ENCODE measurements at places on chromosomes 1 and 21. TPM values are rescaled to one million over a fixed set of nuclear protein-coding genes. Genes with fewer than 3 reads are reported as not detected.
A peak's percentile ranks its signal among the peaks of the same experiment; 100 is the strongest.

GRCh38 chr1:12458571-12458970, 159.4 kb downstream of the DHRS3 start:
- no peaks in the 10 kb centered on the region for H3K27me3 ChIP-seq
- H3K36me3 ChIP-seq: peaks cover 72% of the 10 kb centered on the region
- no peak overlapping the region for H3K4me3 ChIP-seq
- no peaks in the 10 kb centered on the region for H3K4me1 ChIP-seq
- DNase-seq: no peak

Gene CACNA1S
- not detected for polyA plus RNA-seq

DNA sequence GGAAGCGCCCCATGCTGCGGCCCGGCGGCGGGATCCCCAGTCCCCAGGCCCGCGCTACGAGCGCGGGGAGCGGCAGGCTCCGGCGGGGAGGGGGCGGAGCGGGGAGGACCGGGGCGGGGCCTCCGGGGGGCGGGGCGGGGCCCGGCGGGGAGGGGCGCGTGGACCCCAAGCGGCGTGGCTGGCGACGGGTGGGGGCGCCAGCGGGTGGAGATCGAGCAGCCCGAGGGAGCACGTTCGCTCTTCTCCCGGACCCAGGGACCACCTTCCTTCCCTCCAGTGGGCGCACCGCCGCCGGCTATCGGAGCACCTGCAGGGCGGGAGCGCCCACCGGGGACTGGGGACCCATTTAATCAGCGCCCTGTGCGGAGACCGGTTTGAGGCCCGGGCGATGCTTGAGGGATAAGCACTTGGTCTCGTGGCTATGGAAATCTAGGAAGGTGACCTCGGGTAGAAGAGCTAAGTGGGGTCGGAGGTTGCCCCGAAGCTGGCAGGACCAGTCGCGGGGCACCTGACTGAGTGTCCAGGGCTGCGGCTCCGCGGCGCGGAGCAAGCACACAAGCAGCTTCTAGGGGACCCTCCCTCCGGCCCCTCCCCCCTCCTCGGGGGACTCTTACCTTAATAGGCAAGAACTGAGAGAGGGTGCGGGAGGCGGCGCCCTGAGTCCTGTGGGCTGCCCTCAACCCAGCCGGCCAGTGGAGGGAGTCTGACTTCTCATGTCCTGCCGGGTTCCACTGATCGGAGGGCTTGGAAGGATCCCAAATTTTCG, at the start of gene TSPAN2:
TSPAN2 (minus strand) TSS at position 84 of the 766 bp plus-strand sequence; CDS start at position 13, 71 bp downstream.
- H3K4me3 ChIP-seq: peak within 1 kb of the TSS; percentile 72
- DNase-seq: peak; percentile 64
- H3K4me1 ChIP-seq: peaks cover 16% of the 10 kb centered on the region
- peak within 1 kb of the TSS; percentile 26 for H3K27ac ChIP-seq

Gene PLA2G2C
- polyA plus RNA-seq: 0.03 TPM

GRCh38 chr1:150976401-150976821, 1.8 kb upstream of the CERS2 start:
- no peak for DNase-seq
- no peak overlapping the region for H3K4me3 ChIP-seq
- peaks cover 60% of the 10 kb centered on the region for H3K4me1 ChIP-seq
- H3K27me3 ChIP-seq: no peaks in the 10 kb centered on the region
- no peak overlapping the region for H3K27ac ChIP-seq

- H3K27ac ChIP-seq: no peak overlapping the region
- H3K4me3 ChIP-seq: no peak overlapping the region
- H3K4me1 ChIP-seq: peaks cover 3% of the 10 kb centered on the region
Observed at GRCh38 chr1:44256762-44257554, 43.7 kb downstream of the DMAP1 start.

Gene PDC
- not detected for polyA plus RNA-seq

DNA sequence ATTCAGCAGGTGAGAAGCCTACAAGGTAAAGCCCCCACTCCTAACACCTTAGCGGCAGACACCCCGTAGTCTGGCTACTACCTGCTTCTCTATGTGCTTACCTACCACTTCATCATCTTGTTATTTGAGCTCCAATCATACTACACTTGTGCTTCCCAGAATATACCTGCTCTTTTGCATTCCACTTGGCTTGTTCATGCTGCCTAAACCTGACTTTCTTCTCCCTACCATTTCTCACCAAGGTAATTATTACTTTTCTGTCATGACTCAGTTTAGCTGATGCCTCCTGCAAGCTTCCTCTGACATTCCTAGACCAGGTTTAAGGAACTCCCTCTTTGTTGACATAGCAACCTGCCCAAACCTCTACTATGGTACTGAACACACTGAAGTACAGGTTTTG, 495.6 kb upstream of the C1orf87 start:
- no peak overlapping the region for H3K27ac ChIP-seq
- no peak overlapping the region for H3K4me3 ChIP-seq
- H3K36me3 ChIP-seq: no peaks in the 10 kb centered on the region
- no peaks in the 10 kb centered on the region for H3K27me3 ChIP-seq
- no peak for DNase-seq

- no peaks in the 10 kb centered on the region for H3K27me3 ChIP-seq
- no peaks in the 10 kb centered on the region for H3K4me1 ChIP-seq
- no peak overlapping the region for H3K4me3 ChIP-seq
- no peak overlapping the region for H3K27ac ChIP-seq
Observed at GRCh38 chr21:34599534-34600101, 15.3 kb downstream of the RCAN1 start.

DNA sequence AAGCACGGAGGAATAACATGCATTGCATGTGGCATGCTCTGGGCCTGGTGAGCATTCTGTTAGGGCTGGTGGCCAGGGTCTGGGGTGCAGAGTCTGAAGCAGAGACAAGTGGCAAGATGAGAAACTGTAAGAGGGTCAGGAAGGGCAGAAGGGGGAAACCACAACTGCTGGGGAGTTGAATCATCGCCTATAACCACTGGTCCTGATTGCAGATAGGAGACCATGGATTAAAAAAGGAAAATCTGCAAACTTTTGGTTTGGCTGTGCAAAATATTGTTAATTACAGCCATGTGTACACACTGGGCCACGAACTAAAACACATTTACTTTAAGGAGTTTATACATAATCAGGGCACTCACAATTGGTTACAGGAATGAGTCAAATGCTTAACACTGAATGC, 76.6 kb downstream of the TGFBR3 start:
- no peaks in the 10 kb centered on the region for H3K36me3 ChIP-seq
- H3K4me3 ChIP-seq: no peak overlapping the region
- no peak overlapping the region for H3K27ac ChIP-seq
- no peak for DNase-seq

GRCh38 chr21:36524477-36524876, 44.6 kb upstream of the CLDN14 start:
- DNase-seq: no peak
- H3K27ac ChIP-seq: no peak overlapping the region
- no peak overlapping the region for H3K4me3 ChIP-seq
- peaks cover 5% of the 10 kb centered on the region for H3K27me3 ChIP-seq
- no peaks in the 10 kb centered on the region for H3K4me1 ChIP-seq

Gene UBE2U
- polyA plus RNA-seq: not detected

DNA sequence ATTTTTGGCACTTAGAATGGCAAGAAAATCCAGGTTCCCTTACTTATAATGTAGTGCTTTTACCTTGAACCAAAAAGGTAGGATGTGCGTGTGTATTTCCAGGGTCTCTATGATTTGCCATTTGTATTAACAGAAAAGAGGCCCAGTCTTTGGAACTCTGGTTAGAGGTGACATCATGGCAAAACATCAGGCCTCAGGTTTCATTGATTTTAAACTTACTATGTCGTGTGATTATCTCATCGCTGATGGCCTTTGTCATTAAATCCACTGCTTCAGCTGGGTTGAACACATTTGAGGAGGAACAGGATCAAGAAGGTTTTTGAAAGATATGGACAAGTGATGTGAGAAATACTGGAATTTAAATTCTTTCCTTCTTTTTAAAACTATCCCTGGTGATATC, 95.2 kb downstream of the PBX1 start:
- no peaks in the 10 kb centered on the region for H3K4me1 ChIP-seq
- no peaks in the 10 kb centered on the region for H3K27me3 ChIP-seq
- no peak overlapping the region for H3K4me3 ChIP-seq
- no peak overlapping the region for H3K27ac ChIP-seq
- H3K36me3 ChIP-seq: no peaks in the 10 kb centered on the region

- peaks cover 7% of the 10 kb centered on the region for H3K36me3 ChIP-seq
- H3K4me1 ChIP-seq: peaks cover 80% of the 10 kb centered on the region
- DNase-seq: peak; percentile 79
- no peaks in the 10 kb centered on the region for H3K27me3 ChIP-seq
- peak overlapping the region; percentile 96 for H3K4me3 ChIP-seq
Observed at GRCh38 chr1:9654051-9654833, 2.7 kb downstream of the PIK3CD start.

DNA sequence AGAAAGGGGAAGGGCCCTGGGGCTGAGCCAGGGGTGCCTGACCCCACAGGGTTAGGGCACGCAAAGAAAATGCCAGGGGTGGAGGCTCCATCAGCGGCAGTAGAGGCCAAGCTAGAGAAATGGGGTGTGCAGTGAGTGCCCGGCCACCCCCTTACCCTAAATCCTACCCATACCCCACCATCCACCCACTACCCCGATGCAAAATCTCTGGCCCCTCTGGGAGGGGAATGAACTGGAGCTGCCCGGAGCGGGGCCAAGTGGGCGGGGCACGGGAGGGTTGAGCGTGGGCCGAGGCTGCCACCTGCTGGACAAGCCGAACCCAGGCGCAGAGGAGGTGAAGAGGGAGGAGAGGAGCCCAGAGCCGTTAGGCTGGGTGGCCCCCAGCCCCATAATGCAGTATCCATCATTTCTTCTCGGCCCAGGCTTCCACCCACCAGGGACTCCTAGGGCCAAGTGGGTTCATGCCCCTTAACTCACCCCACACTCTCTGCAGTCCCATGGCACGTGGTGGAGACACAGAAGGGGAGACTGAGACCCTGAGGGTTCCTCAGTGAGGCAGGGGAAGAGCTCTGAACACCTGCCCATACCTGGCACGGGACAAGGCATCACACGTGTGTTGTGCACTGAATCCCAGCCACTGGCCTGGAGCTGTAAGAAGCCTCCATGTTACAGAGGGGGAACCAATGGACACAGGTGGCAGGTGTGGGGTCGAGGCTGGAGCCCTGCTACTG, 1.4 kb upstream of the C1QC start:
- peak; percentile 73 for DNase-seq
- peaks cover 4% of the 10 kb centered on the region for H3K4me1 ChIP-seq
- H3K4me3 ChIP-seq: no peak overlapping the region
- no peaks in the 10 kb centered on the region for H3K36me3 ChIP-seq
- H3K27me3 ChIP-seq: no peaks in the 10 kb centered on the region

- no peak overlapping the region for H3K4me3 ChIP-seq
- H3K27me3 ChIP-seq: no peaks in the 10 kb centered on the region
- no peaks in the 10 kb centered on the region for H3K4me1 ChIP-seq
Observed at GRCh38 chr1:104125266-104125665, 375.6 kb downstream of the AMY1C start.

DNA sequence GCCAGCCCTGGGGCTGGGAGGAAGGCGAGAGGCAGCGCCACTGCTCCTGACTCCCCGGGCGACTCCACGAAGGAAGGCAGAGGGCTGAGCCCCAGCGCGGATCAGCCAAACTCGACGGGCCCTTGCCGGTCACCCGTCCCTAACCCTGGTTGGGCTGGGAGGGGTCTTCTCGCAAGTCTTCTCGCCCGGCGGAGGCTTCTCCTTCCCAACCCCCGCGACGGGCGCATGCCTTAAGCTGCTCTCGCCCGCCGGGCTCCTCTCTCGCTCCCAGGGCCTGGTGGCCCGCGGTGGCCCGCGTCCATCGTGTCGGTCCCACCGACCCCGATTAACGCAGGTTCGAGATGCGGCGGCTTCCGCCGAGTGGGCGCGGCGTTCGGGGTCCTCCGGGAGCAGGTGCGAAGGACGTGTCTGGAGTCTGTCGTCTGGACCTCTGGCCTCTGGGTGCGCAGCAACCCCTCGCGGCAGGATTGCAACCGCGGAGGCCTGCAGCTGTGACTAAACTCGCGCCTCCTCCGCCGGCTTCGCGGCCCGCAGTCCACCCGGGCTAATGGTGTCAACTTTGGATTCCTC, 29.0 kb upstream of the PPM1J start:
- no peak overlapping the region for H3K27ac ChIP-seq
- DNase-seq: no peak
- H3K27me3 ChIP-seq: no peaks in the 10 kb centered on the region
- no peaks in the 10 kb centered on the region for H3K36me3 ChIP-seq
- H3K4me1 ChIP-seq: peaks cover 10% of the 10 kb centered on the region

DNA sequence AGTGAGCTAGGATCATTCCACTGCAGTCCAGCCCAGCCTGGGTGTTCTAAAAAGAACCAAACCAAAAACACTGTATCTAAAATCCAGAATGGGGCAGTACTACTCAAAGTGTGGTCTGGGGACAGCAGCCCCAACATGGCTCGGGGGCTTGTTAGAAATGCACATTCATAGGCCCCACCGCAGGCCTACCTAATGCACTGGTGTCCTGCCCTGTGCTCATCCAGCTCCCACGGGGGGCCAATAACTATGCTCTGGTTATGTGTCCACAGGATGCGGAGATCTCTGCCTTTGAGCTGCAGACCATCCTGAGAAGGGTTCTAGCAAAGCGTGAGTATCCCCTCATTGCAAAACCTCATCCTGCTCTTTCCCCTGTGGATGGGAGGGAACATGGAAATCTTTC, 51.5 kb downstream of the CAPN2 start:
- no peak overlapping the region for H3K27ac ChIP-seq
- no peaks in the 10 kb centered on the region for H3K27me3 ChIP-seq
- H3K36me3 ChIP-seq: peaks cover 28% of the 10 kb centered on the region

DNA sequence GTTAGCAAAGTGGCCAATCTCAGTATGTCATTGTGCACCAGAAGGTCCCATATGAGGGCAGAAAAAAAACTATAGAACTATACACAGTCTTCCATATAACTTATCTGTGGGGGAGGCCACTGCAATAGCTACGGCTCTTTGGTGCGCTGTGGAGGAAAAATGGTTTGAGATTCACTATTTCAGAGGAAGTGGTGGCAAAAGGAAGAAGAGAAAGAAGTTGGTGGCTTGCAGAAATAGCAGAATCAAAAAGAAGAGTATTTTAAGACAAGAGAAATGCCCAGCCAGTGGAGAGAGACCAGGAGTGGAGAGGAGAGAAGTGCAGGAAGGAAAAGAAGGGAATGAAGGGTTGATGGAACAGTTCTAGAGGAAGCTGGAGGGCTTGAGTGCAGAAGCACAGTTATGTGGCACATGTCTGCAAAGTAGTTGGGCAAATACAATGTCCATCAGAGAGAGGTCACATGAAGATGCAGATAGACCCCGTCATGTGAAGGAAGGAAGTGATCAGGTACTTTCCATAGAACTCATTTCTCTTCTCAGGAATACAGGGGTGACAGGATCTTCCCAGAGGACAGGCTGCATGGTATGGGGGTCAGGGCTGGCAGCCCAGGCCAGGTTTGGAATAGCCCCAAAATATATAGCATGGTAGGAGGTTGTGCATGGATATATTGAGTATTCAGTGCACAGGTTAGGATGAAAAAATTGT, 64.6 kb downstream of the RUNX1 start:
- H3K27me3 ChIP-seq: no peaks in the 10 kb centered on the region
- H3K4me1 ChIP-seq: peaks cover 49% of the 10 kb centered on the region
- no peak for DNase-seq
- peak overlapping the region; percentile 33 for H3K27ac ChIP-seq
- H3K4me3 ChIP-seq: no peak overlapping the region

- H3K27ac ChIP-seq: no peak overlapping the region
- no peaks in the 10 kb centered on the region for H3K27me3 ChIP-seq
- no peak overlapping the region for H3K4me3 ChIP-seq
- H3K36me3 ChIP-seq: no peaks in the 10 kb centered on the region
- DNase-seq: no peak
Observed at GRCh38 chr1:59521456-59521855, 224.6 kb downstream of the FGGY start.

All from B cell (primary cell).